Retina (tissue), 1 donor: ENCODE measurements at places on chromosomes 1 and 21.

GRCh38 chr1:40341491-40342380 is 24.6 kb upstream of the COL9A2 start:
- no peak for DNase-seq

DNA sequence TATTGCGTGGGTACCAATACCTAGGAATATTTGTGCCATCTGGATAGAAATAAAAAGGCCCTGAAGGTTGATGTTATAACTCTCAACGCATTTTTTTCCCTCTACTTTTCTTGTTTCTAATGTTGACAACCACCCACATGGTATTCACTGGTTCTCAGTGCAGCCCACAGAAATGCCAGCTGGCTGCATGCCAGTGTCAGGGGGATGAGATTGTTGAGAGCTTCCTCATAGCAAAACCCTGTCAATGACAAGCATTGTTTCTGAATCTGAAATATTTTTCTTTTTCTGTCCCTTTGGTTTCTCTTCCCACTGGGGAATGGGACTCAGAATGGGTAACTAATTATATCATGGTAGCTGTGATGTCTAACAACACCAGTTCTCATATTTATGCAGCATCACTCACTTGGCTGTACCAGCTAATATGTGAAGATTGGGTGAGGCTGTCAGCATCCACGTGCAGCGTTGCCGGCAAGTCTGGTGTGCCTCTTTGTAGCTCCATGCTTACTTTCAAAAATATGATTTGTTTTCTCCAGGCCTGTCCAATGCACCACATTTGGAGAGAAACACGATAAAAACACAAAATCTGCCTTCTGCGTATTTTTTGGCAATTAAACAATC is 284.6 kb downstream of the PTBP2 start:
- no peak for DNase-seq

- DNase-seq, result no peak
Observed at GRCh38 chr1:2559509-2560298, 3.5 kb downstream of the TNFRSF14 start.

- DNase-seq, result no peak
Observed at GRCh38 chr1:81650776-81651175, 150.0 kb upstream of the ADGRL2 start.

DNA sequence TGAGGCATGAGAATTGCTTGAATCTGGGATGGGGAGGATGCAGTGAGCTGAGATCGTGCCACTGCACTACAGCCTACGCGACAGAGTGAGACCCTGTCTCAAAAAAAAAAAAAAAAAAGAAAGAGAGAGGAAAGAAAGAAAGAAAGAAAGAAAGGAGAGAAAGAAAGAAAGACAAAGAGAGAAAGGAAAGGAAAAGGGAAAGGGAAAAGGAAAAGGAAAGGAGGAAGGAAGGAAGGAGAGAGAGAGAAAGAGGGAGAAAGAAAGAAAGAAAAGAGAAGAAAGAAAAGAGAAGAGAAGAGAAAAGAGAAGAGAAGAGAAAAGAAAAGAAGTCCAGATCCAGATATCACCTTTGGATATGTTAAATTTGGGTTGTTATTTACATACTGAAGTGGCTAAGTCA is 106.0 kb downstream of the DPYD start:
- no peak for DNase-seq
